ENCODE measurements at places on chromosomes 6 and 20.

DNA sequence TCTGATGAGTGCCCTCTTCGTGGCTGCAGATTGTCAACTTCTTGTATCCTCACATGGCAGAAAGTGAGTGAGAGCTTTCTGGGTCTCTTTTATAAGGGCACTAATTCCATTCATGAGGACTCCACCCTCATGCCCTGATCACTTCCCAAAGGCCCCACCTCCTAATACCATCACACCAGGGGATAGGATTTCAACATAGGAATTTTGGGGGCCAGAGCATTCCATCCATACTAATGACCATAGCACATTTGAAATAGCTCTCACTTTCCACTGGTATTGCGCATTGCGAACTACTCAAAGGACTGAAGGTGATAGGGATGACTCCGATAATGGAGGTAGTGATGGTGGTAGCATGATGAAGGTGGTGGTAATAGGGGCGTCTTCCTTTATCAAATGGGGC lies 324.3 kb downstream of the PRL start:
- no peaks in the 10 kb centered on the region for H3K4me1 ChIP-seq
- no peak overlapping the region for H3K4me3 ChIP-seq
- H3K36me3 ChIP-seq = no peaks in the 10 kb centered on the region
- no peak for DNase-seq
- H3K27me3 ChIP-seq = no peaks in the 10 kb centered on the region

DNA sequence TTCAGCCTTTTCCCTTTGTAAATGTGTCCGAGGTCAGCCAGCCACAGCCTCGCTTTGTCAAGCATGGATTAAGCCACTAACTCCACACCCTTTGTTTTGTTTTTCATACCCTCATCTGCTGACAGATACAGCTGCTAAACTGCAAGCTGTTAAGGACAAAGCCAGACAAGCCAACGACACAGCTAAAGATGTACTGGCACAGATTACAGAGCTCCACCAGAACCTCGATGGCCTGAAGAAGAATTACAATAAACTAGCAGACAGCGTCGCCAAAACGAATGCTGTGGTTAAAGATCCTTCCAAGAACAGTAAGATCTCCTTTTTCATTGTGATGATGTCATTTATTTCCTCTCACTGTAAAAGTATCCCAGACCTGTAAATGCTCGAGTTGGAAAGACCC lies 269.3 kb downstream of the ARHGAP18 start:
- H3K27ac ChIP-seq = no peak overlapping the region
- no peak overlapping the region for H3K4me3 ChIP-seq
- H3K27me3 ChIP-seq = no peaks in the 10 kb centered on the region
- no peaks in the 10 kb centered on the region for H3K36me3 ChIP-seq

- no peaks in the 10 kb centered on the region for H3K27me3 ChIP-seq
- no peak overlapping the region for H3K4me3 ChIP-seq
- no peak for DNase-seq
- no peaks in the 10 kb centered on the region for H3K36me3 ChIP-seq
Measured at GRCh38 chr6:168301648-168302398, 17.8 kb downstream of the DACT2 start.

DNA sequence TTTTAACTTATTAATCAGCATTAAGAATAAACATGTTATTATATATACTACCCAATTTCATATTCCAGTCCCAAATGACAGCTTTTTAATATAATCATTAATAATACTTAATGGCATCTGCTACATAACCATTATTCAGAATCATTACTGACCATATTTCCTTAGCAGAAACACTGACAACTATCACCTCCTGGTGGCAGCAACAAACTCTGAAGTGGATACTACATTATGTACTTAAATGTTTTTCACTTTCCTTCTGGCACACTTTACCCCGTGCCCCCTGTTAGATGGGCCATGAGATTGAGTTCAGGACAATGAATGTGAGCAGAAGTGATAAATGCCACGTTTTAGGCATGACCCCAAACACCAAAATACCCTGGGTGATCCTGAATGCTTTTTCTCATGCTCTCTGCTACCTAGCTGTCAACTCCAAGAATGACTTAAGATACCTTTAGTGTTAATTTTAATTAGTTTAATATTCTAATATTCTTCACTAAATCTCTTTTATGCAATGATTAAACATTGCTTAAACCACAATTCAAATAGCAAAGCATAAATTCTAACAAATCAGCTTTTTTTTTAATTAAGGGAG lies 77.1 kb downstream of the LMBRD1 start:
- H3K36me3 ChIP-seq = no peaks in the 10 kb centered on the region
- no peak overlapping the region for H3K4me3 ChIP-seq
- no peaks in the 10 kb centered on the region for H3K4me1 ChIP-seq
- H3K27me3 ChIP-seq = no peaks in the 10 kb centered on the region

- H3K4me1 ChIP-seq = peaks cover 22% of the 10 kb centered on the region
- H3K36me3 ChIP-seq = no peaks in the 10 kb centered on the region
- H3K27ac ChIP-seq = peak overlapping the region; percentile 65
- peak; percentile 69 for DNase-seq
- no peak overlapping the region for H3K4me3 ChIP-seq
Measured at GRCh38 chr6:53250176-53251032, 98.3 kb downstream of the ELOVL5 start.

- H3K4me3 ChIP-seq = no peak overlapping the region
- peaks cover 8% of the 10 kb centered on the region for H3K27me3 ChIP-seq
- H3K36me3 ChIP-seq = no peaks in the 10 kb centered on the region
- no peak overlapping the region for H3K27ac ChIP-seq
- DNase-seq = no peak
- no peaks in the 10 kb centered on the region for H3K4me1 ChIP-seq
Measured at GRCh38 chr6:88472851-88473525, 306.8 kb upstream of the CNR1 start.
